ENCODE measurements at places on chromosomes 5 and 9. TPM values are rescaled to one million over a fixed set of nuclear protein-coding genes. Genes with fewer than 3 reads are reported as not detected.
A peak's percentile ranks its signal among the peaks of the same experiment; 100 is the strongest.

The SOWAHA gene
- 0.03 TPM for total RNA-seq

The WDR38 gene
- not detected for total RNA-seq

The IRX1 gene
- total RNA-seq = 7.6 TPM

The IL13 gene
- not detected for total RNA-seq

The MYMK gene
- not detected for total RNA-seq

The BTNL3 gene
- 0.34 TPM for total RNA-seq

DNA sequence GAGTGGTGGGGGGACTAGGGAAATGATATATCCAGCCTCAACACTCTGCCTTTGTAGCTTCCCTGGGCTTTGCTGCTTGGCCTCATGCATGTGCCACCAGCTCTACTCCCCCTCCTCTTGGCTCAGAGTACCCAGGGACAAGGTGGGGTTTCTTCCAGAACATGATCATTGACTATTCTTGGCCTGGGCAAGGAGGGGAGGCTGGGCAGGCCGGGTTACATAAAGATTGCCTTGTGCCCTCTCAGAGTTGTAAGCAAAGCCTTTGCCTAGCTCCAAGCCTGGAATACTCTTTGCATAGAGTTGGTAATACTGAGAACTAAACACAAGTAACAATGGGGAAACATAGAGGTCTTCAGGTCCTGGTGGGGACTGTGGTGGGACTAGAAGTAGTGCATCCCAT, 11.9 kb downstream of the ADRB2 start:
- no peaks in the 10 kb centered on the region for H3K27me3 ChIP-seq
- H3K4me3 ChIP-seq = no peak overlapping the region
- DNase-seq = no peak
- no peak overlapping the region for H3K27ac ChIP-seq
- H3K36me3 ChIP-seq = no peaks in the 10 kb centered on the region
- H3K4me1 ChIP-seq = peaks cover under 1% of the 10 kb centered on the region

DNA sequence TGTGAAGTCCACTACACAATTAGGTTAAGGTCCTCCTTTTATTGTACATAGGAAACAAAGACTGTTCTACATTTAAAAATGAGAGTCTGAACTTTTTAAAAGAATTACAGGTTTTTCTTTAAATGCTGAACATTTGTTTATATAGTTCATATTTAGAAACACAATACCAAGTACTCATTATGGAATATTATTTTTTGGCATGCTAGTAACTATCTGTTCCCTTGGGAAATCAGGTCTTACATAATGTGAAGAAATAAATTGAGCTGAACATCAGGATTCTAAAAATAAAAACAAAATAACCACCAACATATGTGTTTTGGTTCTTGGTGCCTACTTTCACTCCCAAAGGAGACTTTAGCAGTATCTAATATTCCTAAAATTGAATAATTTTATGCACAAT, 230.5 kb upstream of the IZUMO3 start:
- DNase-seq = no peak
- H3K27me3 ChIP-seq = no peaks in the 10 kb centered on the region
- H3K4me3 ChIP-seq = no peak overlapping the region
- no peaks in the 10 kb centered on the region for H3K36me3 ChIP-seq
- H3K27ac ChIP-seq = no peak overlapping the region

DNA sequence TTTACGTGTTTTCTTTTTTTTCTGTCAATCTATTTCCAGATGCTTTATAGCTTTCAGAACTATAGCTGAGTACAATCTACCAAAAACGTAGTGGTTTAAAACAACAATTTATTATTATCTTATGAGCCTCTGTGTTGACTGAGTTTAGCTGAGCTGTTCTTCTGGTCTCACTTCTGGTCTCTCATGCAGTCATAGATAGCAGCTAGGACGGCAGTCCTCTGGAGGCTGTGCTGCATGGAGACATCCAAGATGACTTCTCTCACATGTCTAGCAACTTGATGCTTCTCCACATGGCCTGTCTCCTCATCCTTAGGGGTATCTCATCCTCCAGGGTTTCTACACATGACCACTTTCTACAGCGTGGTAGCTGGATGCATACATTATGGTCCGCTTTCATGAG, 22.0 kb upstream of the RAD23B start:
- no peak for DNase-seq
- no peaks in the 10 kb centered on the region for H3K27me3 ChIP-seq
- no peaks in the 10 kb centered on the region for H3K36me3 ChIP-seq
- H3K27ac ChIP-seq = no peak overlapping the region
- no peak overlapping the region for H3K4me3 ChIP-seq
- peaks cover 18% of the 10 kb centered on the region for H3K4me1 ChIP-seq

DNA sequence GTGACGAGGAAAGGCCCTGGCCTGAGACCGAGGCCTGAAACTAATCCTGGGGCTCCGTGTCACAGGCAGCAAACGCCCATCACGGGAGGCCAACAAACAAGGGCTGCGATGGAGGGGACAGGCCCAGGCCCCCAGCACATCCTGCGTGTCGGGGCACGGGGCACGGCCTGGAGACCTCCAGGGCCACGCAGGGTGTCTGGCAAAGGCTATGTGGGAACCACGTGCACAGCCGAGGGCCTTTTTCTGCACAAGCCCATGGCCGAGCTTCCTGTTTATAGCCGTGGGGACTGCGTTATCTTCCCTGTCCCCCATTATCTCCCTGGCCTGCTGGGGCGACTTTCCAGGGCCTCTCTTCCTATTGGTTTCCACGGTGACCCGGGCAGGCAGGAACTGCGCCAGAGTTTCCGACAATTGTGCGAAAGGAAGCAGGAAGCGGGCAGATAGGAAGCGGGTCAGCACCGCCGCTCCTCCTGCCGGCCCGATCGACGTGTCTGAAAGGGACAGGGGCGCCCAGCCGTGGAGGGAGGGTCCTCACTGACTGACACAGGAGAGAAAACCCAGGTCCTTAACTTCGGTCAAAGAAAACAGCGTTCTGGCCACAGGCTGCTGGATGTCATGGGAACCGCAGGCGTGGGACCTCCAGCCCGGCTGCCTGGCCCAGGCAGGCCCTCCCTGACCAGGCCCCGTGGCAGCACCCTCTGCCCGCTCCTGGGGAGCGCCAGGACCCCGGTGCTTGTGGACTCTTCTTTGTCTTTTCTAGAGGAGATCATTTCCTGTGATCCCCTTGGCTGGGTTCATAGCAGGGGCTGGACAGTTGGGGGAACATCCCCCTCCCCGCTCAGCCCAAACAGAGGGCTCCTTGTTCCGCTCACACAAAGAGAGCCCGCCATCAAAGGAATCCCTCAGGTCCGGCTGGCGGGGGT, 29.1 kb upstream of the SEC16A start:
- H3K4me3 ChIP-seq = no peak overlapping the region
- no peak overlapping the region for H3K27ac ChIP-seq
- no peaks in the 10 kb centered on the region for H3K36me3 ChIP-seq
- no peaks in the 10 kb centered on the region for H3K4me1 ChIP-seq
- H3K27me3 ChIP-seq = no peaks in the 10 kb centered on the region
- DNase-seq = no peak

DNA sequence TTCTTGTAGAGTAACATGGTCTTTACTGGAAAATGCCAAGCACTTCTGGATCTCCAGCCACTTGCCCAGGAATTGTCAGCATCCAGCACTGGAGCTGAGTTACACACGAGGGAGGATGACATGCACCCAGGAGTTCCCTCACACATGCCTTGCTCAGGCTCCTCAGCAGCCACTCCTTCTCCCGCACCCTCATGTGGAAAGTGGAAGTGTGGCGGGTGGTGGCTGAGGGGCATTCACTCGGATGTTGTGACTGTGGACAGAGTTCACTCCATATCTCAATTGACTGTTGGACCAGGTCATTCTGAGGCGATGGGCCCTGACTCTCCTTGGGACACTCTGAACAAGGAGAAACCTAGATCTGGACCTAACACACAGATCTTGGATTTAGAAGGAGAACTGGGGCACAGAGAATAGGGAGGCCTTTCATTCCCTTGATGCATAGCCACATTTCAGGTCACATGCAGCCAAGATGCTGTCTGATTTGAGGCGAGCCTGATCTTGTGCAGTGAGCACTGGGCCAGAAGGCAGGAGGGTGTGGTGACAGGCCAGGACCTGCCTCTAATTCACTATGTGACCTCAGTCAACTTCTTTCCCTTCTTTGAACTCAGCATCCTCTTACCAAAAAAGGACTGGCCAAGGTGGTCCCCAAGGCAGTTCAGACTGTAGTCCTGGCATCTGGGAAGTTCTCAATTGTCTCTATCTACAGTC, 62.1 kb downstream of the CYSTM1 start:
- DNase-seq = no peak
- H3K27me3 ChIP-seq = no peaks in the 10 kb centered on the region
- no peak overlapping the region for H3K27ac ChIP-seq
- peaks cover 12% of the 10 kb centered on the region for H3K4me1 ChIP-seq
- no peak overlapping the region for H3K4me3 ChIP-seq
- no peaks in the 10 kb centered on the region for H3K36me3 ChIP-seq

DNA sequence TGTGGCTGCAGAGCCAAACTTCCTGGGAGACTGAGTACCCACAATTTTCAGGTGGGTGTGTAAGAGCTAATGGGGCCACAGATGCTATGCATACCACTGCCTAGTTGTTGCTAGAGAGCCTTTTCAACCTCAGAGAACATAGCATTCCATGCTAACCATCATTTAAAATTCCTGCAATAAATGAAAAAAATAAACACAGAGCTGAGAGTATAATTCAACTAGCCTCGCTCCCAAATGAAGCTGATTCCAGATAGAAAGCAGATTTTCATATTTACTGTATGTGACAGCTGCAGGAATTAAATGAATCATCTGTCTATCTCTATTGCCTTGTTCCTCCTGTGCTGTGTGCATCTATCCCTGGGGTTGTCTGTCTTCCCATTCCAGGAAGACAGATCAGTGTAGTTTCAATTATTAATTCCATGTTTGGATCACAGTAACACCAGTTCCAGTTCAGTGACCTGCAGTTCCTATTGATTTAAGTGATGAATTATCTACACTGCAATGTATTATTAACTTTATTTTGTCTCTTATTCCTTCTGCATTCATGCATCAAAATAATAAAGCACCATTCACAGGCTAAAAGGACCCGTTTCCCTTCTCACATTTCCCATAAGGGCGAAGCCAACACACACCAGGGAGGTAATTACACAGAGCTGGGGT, 324.5 kb downstream of the SLIT3 start:
- no peak overlapping the region for H3K27ac ChIP-seq
- no peaks in the 10 kb centered on the region for H3K27me3 ChIP-seq
- H3K36me3 ChIP-seq = no peaks in the 10 kb centered on the region
- no peak for DNase-seq
- H3K4me3 ChIP-seq = no peak overlapping the region

DNA sequence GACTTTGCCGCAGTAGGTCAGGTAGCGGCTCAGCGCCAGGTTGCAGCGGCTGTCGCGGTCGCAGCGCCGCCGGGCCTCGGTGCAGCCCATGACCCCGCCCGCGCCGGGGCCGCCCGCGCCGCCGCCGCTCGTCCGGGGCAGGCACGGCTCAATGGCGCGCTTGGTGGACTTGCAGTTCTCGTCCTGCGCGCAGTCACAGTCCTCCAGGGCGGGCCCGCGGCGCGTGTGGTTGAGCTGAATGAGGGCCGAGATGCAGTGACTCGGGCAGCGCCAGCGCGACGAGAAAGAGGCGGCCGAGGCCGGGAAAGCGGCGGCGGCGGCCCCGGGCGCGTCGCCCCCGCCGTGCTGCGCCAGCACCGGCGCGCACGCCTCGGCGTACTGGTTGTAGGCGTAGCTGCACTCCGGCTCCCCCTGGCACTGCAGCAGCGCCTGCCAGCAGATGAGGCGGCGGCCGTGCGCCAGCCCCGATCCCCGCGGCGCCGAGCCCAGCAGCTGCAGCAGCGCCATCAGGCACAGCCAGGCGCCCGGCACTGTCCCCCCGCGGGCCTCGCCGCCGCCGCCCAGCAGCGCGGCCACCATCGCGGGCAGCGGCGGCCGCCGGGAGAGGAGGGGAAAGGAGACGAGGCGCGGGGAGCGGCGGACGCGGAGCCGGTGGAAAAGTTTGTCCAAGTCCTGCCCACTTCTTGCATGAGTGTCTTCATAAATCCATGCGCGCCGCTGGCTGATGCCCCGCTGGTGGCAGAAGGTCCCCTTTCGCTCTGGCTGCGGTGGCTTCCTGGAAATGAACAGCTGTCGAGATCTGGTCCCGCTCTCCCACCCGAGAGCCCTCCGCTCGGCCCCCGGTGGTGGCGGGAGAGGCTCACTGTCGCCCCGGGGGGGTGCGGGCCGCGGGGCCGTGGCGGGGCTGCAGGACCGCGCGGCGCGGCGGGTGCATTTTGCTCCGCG, 833 bp downstream of the GAS1 start:
- peaks cover 39% of the 10 kb centered on the region for H3K4me1 ChIP-seq
- H3K27ac ChIP-seq = peak overlapping the region; percentile 97
- H3K27me3 ChIP-seq = peaks cover 17% of the 10 kb centered on the region
- DNase-seq = peak; percentile 85
- peaks cover 5% of the 10 kb centered on the region for H3K36me3 ChIP-seq

DNA sequence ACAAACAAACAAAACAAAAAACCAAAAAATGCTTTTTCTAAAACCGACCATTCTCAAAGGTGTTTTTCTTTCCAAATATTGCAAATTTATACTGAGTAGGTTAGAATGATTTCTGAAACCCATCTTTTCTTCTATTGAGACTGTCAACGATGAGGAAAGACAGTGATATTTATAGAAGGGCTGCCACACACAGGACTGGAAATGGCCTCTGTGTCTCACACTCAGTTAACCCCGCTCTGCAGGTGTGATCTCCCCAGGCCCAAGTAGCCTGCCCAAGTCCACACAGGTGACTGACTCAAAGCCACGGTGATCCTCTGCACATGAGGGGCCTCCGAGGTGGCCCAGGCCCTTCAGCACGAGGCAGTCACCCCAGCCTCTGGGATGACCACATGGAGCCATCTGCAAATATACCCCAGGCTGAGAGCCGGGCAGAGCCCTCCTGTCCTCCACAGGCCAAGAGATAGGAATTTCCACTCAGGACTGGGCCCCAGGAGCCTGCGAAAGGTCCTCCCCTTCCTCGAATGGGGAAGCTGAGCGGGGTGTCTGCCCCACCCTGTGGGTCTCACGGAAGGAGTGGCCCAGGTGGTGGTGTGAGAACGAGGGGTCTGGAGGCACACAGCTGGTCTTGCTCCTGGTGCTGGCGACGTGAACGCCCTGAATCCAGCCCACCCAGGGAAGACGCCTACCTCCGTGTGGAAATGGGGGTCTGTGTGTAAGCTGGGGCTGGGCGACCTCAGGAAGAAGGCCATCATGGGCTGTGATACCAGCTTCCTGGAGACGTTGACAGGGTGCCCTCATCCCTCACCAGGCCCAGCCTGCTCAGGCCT, 53.0 kb upstream of the PHYKPL start:
- H3K4me1 ChIP-seq = peaks cover 6% of the 10 kb centered on the region
- H3K4me3 ChIP-seq = no peak overlapping the region
- H3K27ac ChIP-seq = no peak overlapping the region
- no peak for DNase-seq

DNA sequence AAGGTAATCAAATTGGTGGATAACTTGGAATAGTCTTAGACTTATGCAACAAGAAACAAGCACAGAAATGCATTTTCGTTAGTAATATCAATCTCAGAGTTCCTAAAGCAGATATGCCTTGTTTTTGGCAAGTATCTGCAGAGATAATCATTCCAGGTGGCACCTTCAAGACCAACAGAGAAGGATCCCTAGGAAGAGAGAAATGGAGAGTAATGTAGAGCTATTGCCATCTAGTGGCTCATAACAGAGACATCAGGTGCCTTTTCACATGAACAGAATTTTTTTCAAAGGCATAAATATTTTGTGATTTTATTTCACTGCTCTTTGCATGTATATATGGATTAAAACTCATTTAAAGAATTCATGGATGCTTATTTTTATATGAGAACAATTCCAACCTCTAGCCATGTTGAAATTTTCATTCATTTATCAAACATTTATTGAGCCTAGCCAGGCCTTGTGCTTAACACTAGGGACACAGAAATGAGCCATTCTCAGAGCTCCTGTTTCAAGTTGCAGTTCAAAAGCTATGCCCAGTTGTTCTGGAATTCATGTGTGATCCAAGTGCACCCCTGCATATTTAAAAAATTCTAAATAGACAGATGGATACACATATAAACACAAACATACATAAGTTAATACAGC, 117.5 kb upstream of the OR13F1 start:
- DNase-seq = peak; percentile 54
- H3K36me3 ChIP-seq = no peaks in the 10 kb centered on the region
- H3K4me3 ChIP-seq = no peak overlapping the region
- no peaks in the 10 kb centered on the region for H3K27me3 ChIP-seq

All from neural progenitor cell (in vitro differentiated cells).